T-helper 17 cell (primary cell): ENCODE measurements at places on chromosomes 13 and 19.

GRCh38 chr13:85521657-85522056, 277.6 kb downstream of the SLITRK6 start:
- no peak for DNase-seq

- DNase-seq, result no peak
Observed at GRCh38 chr13:51479199-51479523, 26.3 kb upstream of the INTS6 start.

GRCh38 chr19:7897292-7897691, 6.4 kb upstream of the MAP2K7 start:
- no peak for DNase-seq

- DNase-seq, result no peak
Observed at GRCh38 chr19:3366753-3367627, 607 bp downstream of the NFIC start.

DNA sequence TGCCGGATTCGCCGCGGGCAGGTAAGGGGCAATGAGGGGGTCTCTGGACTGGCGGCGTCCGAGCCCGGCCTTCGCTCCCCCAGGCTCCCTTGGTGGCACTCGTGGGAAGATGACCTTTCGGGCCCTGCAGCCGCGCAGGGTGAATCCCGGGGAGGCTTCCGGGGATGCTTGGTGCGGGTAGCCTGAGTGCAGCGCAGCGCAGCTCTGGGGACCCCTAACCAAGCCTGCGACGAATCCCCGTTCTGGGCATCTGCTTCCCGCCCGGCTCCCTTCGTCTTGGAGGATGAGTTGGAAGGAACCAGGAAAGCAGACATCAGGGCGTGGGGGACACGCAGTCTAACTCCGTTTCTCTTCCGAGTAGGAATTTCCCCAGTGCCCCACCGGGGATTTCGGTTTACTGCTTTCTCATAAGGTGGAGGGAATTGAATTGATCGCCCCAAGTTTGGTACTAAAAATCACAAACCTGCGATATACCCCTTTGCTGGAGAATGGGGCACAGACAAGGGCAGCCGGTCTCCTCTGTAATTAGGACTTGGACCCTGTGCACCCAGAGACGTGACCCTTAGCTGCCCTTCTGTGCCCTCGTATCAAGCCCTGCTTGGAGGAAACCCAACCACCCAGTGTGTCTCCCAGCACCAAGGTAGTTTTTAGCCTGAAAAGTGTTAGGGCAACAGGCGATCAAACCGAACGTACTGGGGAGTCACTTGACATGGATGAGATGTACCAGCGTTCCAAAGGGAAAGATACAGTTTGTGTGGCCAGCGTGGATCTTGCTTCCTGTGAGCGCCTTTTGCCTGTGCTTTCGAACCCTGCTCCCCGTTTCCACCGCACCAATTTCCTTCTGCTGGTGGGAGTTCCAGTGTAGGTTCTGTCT, 1.0 kb downstream of the GPC5 start:
- no peak for DNase-seq

GRCh38 chr13:96141032-96141431, 51.1 kb downstream of the HS6ST3 start:
- no peak for DNase-seq

DNA sequence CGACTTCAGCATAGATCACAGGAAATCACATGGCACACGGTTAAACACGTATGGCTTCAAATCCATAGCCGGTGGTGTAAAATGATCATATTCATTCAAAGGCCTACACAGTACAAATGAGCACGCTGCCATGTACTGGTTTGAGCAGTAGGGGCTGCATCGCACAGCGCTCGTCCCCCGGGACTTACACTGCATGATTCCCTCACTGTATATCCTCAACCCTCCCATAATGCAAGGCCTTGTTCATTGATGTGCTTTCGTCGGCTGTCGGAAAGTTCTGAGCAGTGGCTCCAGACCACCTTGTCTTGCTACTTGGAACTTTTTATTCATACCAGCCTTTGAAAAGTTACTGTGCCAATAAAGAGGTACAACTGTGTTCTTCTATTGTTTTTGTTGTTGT, 578.2 kb downstream of the MYO16 start:
- no peak for DNase-seq

- DNase-seq, result no peak
Observed at GRCh38 chr13:102799426-102800144, 666 bp downstream of the BIVM start.

GRCh38 chr19:47022541-47023447, 3.2 kb downstream of the NPAS1 start:
- DNase-seq, result no peak

- no peak for DNase-seq
Observed at GRCh38 chr19:3368441-3368795, 2.0 kb downstream of the NFIC start.

DNA sequence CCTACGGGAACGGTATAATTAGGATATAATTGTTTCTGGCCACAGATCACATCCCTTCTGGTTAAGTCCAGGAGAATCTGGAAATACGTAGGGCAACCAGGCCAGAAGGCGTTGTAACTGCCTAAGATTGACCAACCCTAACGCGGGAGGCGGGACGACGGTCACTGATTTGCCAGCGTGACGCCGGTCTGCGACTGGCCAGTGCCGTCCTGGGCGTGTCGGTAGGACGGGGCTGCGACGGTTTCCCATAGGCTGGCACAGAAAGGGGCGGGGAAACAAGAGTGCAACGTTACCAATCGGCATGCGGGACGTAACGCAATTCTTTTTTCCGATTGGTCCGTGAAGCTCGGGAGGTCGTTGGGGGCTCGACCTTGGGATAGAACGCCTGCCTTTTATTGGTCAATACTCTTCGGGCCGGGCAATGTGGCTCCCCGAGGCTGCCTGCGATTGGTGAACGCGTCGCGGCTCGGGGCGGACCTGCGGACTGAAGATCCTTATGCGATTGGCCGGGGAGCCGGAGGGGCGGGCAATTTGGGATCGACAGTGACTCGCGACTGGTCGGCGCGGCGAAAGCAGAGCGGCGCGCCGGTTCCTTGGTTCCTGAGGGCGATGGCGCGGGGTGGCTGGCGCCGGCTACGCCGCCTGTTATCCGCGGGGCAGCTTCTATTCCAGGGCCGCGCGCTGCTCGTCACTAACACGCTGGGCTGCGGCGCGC, at the start of gene MPV17L2:
Gene MPV17L2 (plus strand): TSS at position 546 of the 715 bp plus-strand sequence. CDS start 64 bp downstream, at position 610.
- DNase-seq, result peak; percentile 98

GRCh38 chr19:19597809-19598306, 20.6 kb downstream of the PBX4 start:
- DNase-seq, result no peak

DNA sequence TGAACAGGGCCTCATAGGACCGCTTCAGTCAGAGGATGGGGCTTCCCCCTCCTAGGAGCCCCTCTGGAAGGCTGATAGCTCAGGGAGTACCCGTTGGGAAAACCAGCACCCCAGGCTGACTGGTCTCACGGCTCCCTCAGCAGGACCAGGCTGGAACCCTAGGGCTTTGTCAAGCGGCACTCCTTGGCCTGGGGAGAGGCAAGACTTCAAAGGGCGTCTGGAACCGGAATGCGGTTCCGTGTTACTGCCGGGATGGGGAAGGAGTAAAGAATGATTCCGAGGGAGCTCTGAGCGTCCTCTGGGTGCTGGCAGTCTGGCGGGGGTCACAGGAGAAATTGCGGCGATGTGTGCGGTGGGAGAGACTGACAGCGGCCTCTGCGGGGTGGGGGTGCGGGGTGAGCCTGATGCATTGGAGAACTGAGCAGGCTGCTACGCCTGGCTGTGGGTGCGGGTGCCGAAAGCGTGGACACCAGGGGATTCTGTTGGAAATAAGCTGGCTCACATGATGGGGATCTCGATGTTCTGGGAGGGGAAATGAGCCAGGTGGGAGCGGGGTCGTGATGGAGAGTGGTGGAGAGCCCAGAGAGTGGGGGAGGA, 1.9 kb downstream of the COX6B2 start:
- DNase-seq, result no peak

GRCh38 chr13:110799246-110800236, 86.0 kb downstream of the ING1 start:
- DNase-seq, result no peak

GRCh38 chr13:110354715-110355473, 47.8 kb downstream of the COL4A2 start:
- DNase-seq, result no peak

- no peak for DNase-seq
Observed at GRCh38 chr19:47132194-47132852, 1.7 kb downstream of the SAE1 start.

DNA sequence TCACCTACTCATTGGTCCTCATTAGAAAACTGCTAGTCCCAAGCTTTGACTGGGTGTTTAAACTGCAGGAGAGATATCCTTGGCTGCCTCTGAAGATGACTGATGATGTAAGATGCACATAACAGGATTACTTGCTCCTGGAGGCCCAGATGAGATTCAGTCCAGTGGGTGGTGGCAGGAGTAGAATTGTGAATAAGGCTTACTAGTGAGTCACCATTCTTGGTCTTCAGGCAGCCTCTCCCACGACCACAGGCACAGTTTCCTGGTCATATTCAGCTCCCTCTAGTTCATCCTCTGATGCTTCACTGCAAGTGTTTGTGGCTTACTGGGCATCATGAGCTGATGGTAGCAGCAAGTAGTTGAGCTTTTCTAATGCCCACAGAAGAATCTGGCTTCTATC, 12.1 kb downstream of the SERTM1 start:
- DNase-seq, result no peak

GRCh38 chr13:106762708-106763107, 194.8 kb upstream of the ARGLU1 start:
- DNase-seq, result no peak

DNA sequence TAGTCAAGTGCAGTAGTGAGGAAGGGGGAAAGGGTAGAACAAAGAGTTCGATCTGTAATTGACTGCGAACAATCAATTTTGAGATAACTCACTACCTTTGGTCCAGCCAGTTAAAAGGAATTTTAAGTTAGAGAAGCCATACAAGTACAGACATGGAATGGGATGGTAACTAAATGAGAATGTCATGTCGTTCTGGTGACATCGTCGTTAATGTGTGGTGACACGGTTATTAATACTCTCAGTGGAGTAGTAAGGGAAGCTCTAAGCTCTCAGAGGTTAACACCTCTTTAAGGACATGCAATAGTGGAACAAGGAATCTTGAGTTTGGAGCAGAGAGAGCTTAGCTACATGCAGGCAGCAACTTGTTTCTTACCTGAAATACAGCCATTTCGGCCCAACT, 154.9 kb upstream of the KLF12 start:
- no peak for DNase-seq
